ENCODE measurements at places on chromosomes 5 and 9.

DNA sequence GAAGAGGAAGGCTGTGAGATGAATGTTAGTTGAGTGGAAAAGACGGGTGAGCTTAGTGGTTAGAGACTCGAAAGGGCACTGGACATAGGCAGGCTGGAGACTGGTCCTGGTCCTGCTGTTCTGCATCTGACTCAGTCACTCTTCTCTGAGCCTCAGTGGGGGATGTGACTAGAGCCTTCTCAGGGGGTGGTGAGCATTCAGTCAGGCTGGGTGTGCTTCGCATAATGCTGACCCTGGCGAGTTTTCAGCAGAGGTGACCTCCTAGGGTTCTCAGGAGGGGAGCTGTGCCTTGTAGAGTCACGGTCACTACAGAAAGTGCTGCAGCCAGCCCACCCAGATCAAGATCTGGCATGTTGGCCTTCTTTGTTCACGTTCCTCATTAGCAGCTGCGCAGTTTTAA is 44.3 kb downstream of the PRRC2B start:
- DNase-seq: no peak

DNA sequence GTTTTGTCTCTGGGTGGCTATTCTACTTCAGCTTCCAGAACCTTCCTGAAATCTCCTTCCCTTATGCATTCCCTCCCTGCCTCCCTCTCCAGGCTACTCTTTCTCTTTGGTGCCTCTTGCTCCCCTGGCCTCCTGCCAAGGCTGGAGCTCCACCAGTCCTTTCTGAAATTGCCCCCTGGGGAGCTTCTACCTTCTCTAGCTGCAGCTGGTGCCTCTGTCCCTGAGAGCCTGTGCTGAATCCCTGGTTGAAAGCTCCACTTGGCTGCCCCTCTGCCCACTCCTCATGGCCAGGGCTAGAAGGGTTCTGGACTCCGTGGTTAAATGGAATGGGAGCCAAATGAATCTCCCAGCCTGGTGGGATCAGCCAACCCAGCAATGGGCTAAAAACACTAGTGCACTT is 80.1 kb downstream of the COL15A1 start:
- DNase-seq: no peak

DNA sequence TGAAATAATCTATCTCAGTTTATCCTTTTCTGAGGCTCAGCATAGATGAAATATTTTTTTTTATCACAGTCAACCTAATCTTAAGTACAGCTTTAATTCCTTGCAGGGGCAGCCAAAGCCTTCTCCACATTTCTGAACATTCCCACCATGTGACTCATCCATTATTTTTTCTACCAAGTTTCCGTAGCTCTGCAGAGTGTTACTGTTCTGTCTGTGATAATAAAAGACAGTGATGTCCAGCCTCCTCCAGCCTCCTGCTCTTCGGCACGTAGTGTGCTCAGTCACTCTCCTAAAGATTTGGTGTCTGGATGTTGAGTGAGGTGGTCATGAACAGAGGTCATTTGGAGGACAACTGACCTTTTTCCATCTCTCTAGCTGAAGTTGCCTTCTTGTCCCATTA is 338.1 kb upstream of the ADAMTS16 start:
- DNase-seq: no peak

DNA sequence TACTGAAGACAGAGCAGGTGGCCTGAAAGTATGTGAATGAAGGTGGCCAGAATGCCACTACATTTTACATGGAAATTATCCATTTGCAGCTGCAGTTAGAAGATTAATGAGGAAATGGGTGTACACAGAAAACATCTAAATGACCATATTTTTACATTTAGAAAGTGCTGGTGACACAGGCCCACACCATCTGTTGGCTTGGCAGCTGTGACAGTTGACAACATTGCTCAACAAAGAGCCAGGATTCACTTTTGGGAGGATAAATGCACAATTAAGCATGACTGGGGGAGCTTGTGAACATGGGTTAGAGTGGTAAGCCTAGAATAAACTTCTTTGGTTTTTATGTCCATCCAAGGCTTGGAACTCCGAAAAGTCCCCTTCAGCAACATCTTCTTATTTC is 360.5 kb downstream of the KCTD16 start:
- no peak for DNase-seq

DNA sequence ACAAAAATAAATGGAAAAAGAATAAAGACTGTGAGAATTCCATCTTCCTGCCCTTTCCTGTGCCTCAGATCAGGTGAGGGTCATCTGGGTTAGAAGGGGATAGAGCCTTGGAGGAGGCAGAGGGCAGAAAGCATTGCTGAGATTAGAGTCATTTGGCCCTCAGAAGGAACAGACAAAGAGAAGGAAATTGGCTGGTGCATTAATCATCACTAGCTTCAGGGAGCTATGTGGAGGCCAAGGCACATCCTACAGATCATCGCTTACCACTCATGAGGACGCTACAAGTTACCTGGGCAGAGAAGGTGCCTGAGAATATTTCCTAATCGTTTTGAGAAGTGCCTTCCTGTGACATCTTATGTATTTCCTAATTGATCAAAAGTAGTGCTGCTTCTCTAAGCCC is 74.5 kb downstream of the C7 start:
- DNase-seq: no peak

GRCh38 chr9:5851445-5851844 is 18.5 kb upstream of the ERMP1 start:
- no peak for DNase-seq

DNA sequence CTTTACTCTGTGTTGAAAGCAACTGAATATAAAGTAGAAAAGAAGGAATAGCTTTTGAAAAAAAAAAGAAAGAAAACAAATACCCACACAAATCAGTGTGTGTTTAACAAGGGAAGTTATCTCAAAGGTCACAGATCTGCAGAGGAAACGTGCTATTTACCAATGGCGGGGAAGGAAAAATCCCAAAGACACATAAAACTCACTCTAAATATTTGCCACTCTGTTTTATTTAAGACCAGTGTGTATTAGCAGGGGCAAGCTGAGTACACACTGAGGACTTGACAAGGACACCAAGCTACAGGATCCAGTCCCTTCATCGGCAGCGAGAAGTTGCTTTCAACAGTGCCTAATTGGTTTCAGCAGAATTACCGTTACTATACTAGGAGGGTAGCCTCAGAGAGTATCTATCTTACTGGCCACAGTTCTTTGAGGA is 252.5 kb downstream of the DEPDC1B start:
- DNase-seq: no peak

DNA sequence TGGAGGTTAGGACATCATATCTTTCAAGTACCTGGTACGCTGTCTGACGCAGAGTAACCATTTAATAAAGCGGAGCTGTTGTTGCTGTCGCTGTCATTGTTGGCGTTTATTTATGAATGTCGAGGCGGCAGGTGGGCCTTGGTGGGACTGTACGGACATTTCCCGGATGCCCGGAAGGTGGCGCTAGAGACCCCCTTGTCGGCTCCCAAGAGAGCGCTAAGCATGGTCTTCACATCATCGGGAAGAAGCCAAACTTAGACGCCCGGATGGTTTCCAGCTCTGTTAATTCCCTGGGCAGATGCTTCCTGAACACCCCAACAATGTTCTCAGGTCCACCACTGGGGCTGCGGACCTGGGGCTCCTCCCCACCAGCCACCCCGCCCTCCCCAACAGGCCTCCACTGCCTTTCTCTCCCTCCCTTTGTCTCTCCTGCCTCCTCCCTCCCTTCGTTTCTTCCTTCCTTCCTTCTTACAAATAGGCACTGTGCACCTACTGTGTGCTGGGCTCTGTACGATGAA is 54.1 kb downstream of the DUSP1 start:
- DNase-seq: peak; percentile 69

GRCh38 chr9:13427587-13427986 is 148.1 kb upstream of the MPDZ start:
- DNase-seq: no peak

Data from stimulated activated CD4-positive, alpha-beta T cell treated with anti-CD3 and anti-CD28 coated beads, Interleukin-4, amount 100 ng/mL, for 48 hours (primary cell).